Progenitor cell of endocrine pancreas (in vitro differentiated cells): ENCODE measurements at places on chromosomes 11 and 22.

- no peak for DNase-seq
These were observed 3.5 kb downstream of the SIK3 start for GRCh38 chr11:117094776-117095175.

DNA sequence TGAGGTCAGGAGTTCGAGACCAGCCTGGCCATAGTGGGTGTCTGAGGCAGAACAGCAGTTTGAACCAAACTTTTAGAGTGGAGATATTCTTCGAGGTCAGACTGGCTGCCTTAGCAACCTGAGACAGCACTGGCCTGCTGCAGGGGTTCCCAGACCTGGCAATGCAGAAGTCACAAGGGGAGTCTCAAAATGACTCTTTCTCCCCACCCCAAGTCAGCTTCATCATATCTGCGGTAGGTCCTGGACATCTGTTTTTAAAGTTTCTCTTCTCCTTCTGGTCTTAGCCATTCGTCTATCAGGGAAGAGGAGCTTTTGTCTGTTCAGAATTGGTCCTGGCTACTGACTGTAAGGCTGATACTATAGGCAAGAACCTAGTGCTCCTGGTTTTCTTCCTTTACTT is 14.5 kb upstream of the CLMP start:
- DNase-seq: no peak

- no peak for DNase-seq
These were observed 649.7 kb downstream of the METTL15 start for GRCh38 chr11:28757725-28758515.

DNA sequence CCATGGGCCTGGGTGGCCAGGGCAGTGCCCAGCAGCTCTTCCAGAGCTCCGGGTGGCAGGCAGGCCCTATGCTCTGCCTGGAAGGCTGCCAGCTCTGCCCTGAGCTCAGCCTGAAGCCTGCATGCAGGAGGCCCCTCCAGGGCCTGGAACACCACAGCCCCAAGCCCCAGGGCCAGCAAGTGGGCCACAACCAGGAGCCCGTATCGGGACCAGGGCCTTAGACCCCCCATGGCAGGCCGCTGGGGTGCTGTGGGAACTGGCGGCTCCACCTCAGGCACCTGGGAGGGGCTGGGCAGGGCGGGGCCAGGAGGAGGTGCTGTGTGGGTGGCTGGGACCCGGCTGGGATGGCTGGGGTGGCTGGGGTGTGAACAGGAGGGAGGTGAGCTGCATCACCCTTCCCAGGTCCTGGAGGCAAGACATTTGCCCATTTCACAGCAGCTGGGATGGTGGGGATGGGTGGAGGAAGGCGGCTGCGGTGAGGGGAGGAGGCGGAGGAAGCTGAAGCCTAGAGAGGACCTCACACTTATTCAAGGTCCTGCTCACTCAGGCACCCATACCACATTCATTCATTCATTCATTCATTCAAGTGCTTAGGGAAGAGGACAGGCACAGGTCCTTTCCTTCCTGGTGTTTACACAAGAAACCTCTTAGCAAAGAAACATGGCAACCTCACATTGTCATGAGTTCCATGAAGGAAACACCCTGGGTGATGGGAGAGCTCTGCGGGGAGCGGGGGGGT is at the start of gene KCNK7:
KCNK7 (minus strand) TSS at position 258 of the 739 bp plus-strand sequence; CDS start at position 230, 28 bp downstream.
- no peak for DNase-seq

- DNase-seq: no peak
These were observed 6.2 kb downstream of the LRRC74B start for GRCh38 chr22:21051831-21052400.

DNA sequence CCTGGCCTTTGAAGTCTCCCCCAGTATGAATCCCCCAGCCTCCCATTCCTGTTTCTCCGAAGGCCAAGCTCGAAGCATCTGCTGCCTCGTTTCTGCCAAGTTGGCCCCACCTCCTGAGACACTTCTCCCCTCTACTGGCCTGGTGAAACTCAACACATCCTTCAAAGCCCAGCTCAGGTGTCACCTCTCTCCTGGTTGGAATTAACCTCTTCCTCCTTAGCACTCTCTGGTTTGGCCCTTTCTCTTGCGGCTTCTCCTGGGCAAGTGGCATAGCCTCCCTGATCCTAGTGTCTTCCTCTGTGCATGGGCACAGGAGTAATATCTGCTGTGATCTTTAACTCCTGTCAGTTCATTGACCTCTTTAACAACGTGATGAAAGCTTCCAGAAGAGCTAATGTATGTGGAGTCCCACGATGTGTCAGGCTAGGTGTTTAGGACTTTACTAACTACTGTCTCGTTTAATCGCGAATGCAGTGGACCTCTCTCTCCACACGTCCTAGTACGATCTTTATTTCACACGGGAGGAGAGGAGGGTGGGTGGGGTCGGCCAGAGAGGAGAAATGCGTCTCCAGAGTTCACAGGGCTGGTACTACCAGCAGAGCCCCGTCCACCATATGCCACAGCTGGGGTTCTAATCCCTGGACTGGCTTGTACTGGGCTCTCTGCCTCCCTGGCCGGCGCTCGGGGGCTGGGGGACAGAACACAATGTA is 826 bp upstream of the PTPRJ start:
- DNase-seq: no peak

DNA sequence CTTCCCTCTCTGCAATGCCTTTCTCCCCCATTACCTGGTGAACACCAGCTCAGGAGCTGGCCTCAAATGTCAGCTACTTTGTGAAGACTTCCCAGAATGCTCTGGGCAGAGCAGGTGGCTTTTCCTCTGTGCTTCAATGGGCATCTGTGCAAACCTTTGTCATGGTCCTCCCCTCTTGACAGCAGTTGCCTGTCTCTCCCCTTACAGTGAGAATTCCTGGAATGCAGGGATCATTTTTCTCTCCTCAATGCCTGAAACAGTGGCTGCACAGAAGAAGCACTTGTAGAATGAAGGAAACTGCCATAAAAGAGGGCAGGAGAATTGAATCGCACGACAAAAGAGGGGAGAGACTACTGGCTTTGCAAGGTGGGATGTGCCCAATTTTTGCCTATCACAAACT is 92.8 kb upstream of the NARS2 start:
- no peak for DNase-seq

GRCh38 chr11:73160005-73160760 is 18.1 kb upstream of the FCHSD2 start:
- DNase-seq: no peak

DNA sequence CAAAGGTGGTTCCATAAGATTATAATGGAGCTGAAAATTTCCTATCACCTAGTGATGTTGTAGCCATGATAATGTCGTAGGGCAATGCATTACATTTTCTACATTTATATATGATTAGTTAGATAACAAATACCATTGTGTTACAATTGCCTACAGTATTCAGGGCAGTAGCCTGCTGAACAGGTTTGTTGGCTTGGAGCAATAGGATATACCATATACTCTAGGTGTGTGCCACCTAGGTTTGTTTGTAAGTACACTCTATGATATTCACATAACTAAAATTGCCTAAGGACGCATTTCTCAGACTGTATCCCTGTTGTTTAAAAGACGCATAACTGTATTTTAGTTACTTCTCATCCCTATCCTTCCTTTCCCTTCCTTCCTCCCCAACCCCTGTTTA is 13.6 kb downstream of the PLEKHB1 start:
- DNase-seq: no peak

DNA sequence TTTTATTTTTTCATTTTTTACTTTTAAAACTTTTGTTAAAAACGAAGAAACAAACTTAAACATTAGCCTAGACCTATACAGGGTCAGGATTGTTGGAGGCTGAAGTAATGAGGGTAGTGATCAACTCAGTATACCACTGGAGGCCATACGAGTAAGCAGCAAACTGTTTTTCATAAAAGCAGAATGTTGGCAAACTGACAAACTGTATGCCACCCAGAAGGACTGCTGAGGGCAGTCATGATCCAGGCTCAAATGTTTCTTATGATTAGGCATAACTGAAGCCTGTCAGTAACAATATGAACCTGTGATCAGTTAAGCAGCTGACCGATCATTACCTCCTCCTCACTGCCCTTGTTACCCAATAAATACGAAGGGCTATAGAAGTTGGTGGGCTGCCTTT is 10.2 kb upstream of the SC5D start:
- DNase-seq: no peak

- DNase-seq: no peak
These were observed 21.3 kb upstream of the JAM3 start for GRCh38 chr11:134047586-134047999.

- DNase-seq: no peak
These were observed 4.5 kb upstream of the EIF3F start for GRCh38 chr11:7982582-7983119.

DNA sequence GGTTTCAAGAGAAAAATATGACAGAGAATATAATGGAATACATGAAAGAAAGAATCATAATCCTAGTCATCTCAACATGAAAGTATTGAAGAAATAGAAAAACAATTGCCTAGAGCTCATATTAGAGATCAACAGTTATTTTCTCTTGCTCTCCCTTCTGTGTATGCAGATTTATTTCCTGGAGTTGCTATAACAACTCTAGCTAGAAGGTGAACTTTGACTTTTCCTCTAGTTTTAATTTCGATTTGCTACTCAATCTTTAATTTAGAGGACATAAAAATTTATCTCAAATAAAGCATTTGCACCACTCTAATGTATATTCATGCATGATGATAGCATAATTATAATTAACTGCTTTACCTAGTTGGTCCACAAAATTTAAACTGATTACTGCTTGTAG is 84.6 kb upstream of the PICALM start:
- DNase-seq: no peak

DNA sequence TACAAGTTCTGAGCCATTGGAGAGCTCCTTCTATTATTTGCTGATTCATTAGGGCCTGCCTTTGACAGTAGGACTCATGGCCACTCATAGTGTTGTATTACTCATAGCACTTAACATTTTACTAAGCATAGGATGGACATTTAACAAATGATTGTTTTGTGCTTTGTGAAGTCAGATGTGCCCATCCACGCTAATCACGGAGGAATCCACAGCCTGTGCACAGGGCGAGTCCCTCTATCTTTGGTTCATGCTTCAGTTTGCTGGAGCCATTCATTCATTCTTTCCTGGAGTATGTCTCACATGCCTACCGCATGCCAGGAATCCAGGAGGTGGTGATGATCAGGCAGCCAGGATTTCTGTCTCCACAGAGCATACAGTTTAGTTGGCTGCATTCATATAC is 254.1 kb downstream of the NTM start:
- DNase-seq: no peak

DNA sequence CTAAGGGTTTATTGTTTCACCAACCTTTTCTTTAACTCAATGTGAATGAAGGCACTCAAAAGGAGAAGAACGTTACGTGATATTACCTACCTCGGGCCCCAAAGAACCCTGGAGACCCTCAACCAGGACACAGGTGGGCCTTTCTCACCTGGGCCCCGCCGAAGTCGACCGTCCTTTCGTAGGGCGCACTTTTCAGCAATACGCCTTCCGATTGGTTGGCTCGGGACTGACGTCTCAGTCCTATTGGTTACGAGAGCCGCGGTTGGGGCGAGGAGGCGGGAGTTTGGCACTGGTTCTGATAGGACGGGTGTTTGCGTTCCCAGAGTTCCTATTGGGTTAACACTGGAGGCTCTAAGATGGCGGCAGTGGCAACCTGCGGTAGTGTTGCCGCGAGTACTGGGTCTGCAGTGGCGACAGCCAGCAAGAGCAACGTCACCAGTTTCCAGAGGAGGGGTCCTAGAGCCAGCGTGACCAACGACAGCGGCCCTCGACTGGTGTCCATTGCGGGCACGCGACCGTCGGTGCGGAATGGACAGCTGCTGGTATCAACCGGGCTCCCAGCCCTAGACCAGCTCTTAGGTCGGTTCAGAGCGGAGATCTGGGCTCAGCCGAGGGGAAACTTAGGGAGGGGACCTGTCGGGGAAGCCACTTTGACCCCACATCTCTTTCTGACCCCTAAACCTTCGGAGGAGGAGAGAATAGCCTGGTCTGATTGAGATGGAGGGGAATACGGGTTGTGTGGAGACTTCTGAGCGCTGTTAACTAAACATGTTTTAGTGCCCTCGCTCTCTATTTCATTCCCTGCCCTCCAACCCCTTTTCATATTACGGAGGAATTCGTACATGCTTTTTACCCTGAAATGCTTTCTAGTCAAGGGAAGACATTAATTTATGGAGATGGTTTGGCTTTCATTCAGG is at the start of the genes ELP4 and IMMP1L:
ELP4 (plus strand) TSS at position 339 of the 917 bp plus-strand sequence; CDS start at position 357, 18 bp downstream.
IMMP1L (minus strand) TSS at position 194 of the 917 bp plus-strand sequence. CDS start 46,346 bp downstream, outside the sequence.
- peak; percentile 92 for DNase-seq

- DNase-seq: no peak
These were observed 70.2 kb downstream of the CTTN start for GRCh38 chr11:70468256-70469195.

DNA sequence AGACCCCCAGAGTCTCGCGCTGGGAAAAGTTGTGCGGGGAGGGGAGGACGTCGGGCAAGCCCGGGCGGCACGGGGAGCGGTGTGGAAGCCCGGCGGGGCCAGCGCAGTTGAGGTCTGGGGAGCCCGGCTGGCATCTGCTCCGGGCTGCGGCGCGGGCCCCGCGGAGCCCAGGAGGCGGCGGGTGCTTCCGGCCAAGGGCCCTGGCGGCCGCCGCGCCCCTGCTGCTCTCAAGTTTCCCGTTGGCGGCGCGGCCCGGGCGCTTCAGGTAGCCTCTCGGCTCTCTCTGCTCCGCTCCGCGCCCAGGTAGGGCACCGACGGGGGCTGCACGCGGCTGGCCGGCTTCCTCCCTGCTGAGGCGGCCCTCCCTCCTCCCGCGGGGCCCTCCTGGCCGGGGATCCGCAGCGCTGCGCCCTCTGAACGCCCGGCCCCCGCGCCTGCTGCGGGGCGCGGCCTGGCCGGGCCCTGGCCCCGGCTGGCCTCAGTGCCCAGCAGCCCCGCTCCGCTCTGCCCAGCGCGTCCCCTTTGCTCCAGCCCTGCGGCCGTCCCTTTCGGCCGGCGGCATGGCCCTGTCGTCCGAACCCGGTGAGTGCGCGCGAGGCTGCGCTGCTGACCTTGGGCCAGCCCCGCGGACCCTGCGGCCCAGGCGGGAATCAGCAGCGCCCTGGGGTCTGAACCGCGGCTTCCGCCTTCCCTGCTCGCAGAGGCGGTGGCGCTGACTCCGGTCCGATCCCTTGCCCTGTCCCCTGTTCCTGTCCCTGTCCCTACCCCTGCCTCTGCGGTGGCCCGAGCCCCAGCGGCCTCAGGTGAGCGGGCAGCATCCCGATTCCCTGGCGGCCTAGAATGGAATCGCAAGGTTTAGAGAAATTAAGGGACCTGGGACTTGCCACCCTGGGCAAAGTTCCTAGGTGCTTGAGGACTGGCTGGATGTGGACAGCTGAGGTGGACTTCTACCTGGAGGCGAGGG is 4.3 kb upstream of the AMPD3 start:
- DNase-seq: peak; percentile 75

- no peak for DNase-seq
These were observed 31.1 kb upstream of the MN1 start for GRCh38 chr22:27832606-27833005.

GRCh38 chr11:112288021-112288420 is 27.4 kb upstream of the PLET1 start:
- no peak for DNase-seq
